Activated CD4-positive, alpha-beta T cell treated with anti-CD3 and anti-CD28 coated beads, Interleukin-2, amount 50 U/mL, for 24 hours (primary cell): ENCODE measurements at places on chromosomes 4 and X.

- no peak for DNase-seq
Observed at GRCh38 chr4:87365348-87365747, 25.6 kb downstream of the HSD17B11 start.

DNA sequence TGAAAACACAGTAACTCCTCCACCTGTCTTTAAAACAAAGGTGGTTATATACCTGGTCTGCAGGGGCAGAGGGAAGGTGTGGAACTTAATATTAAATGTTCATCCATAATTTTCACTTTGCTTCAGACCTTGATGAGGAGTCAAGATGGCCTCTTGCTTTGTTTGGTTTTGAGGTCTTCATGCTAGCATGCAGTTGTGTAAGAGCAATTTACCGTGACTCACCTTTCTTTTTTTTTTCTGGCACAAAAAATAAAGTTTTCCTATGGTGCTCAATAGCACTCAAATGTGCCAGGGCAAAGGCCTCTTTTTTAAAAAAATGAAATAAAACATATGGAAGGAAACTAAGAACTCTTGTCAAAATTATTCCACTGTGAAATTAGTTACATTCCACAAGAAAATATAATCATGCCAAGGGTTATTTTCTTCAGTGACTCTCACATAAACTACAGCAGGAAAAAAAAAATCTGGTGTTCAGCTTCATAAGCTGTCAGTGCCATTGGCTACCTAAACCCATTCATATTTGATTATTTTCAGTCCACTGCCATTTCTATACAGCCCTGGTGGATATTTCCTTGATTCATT lies 128.2 kb downstream of the SLC7A11 start:
- no peak for DNase-seq

GRCh38 chr4:128284317-128284716 lies 3.3 kb downstream of the PGRMC2 start:
- no peak for DNase-seq

DNA sequence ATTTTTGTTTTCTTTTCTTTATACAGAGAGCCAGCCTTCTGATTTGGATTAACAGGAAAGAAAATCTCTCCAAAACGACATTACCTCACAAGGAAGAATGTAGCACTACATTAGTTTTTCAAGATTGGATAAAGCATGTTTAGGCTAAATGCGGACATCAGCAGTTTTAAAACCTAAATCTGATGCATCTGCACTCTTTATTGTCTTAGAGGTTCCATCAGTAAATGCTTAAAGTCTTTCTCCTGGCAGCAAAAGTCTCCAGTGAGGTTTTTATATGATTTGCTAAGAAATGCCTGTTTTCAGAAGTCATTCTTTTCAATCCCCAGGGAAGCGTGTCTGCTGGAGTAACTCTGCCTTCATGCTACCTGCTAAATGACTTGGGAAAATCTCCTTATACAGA lies 912.9 kb upstream of the INTU start:
- DNase-seq, result no peak

GRCh38 chrX:56762220-56762619 lies 33.2 kb downstream of the NBDY start:
- no peak for DNase-seq

DNA sequence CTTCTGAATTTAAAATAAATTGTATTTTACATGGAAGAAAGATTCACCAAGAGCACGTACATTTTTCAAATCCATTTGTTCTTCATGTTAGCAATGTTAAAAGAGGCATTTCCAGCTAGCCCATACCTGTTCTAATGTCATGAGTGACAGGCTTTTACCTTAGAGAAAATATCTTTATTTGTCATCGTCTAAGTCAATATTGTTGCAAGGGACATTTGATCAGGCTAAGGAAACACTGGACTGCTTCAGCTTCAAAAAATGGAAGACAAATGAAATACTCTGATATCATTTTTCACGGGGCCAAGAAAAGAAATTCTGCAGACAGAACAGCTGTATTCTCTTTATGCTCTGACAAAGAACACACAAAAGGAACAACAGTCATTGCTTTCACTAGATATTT lies 207.7 kb downstream of the RCHY1 start:
- no peak for DNase-seq

GRCh38 chr4:36532670-36533379 lies 251.4 kb downstream of the DTHD1 start:
- DNase-seq, result no peak

- no peak for DNase-seq
Observed at GRCh38 chr4:19030048-19030447, 1008.5 kb upstream of the LCORL start.

DNA sequence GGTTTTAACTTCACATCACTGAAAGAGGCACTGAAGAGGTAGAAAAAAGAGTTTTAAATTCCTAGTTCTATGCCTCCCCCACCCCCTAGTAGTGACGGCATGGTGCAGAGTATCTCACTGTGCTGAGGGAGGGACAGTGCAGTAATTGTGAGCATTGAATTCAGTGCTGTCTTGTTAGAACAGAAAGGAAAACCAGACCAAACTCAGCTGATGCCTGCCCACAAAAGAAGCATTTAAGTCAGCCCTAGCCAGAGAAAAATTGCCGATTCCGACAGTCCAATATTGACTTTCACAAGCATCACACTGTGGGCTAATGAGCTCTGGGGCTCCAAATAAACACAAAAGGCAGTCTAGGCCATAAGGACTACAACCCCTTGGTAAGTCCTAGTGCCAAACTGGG lies 417.7 kb downstream of the AR start:
- DNase-seq, result no peak

- DNase-seq, result no peak
Observed at GRCh38 chrX:105821471-105822121, 743 bp upstream of the NRK start.

GRCh38 chr4:142500966-142501365 lies 345.1 kb downstream of the INPP4B start:
- DNase-seq, result no peak

- DNase-seq, result no peak
Observed at GRCh38 chrX:133273180-133273579, 55.0 kb upstream of the TFDP3 start.

- no peak for DNase-seq
Observed at GRCh38 chrX:154082396-154083125, 15.0 kb downstream of the MECP2 start.

DNA sequence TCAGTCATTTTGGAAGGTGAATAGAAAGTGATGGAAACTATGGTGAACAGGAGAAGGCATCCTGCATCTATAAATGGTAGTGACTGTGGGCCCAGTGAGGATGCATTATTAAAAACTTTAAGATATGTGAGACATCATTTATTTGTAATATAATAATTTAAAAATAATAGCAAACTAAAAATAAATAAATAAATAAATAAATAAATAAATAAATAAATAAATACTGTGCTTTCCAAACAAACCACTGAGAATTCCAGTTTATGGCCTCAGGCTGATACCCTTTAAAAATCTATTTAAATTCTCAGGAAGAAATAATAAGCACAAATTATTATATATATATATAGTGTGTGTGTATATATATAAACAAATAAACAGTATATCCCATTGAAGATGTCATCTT lies 248.0 kb upstream of the DCAF8L1 start:
- DNase-seq, result no peak

- DNase-seq, result no peak
Observed at GRCh38 chr4:53748328-53748772, 157.1 kb upstream of the LNX1 start.

GRCh38 chr4:137881641-137882040 lies 349.3 kb upstream of the PCDH18 start:
- DNase-seq, result no peak

DNA sequence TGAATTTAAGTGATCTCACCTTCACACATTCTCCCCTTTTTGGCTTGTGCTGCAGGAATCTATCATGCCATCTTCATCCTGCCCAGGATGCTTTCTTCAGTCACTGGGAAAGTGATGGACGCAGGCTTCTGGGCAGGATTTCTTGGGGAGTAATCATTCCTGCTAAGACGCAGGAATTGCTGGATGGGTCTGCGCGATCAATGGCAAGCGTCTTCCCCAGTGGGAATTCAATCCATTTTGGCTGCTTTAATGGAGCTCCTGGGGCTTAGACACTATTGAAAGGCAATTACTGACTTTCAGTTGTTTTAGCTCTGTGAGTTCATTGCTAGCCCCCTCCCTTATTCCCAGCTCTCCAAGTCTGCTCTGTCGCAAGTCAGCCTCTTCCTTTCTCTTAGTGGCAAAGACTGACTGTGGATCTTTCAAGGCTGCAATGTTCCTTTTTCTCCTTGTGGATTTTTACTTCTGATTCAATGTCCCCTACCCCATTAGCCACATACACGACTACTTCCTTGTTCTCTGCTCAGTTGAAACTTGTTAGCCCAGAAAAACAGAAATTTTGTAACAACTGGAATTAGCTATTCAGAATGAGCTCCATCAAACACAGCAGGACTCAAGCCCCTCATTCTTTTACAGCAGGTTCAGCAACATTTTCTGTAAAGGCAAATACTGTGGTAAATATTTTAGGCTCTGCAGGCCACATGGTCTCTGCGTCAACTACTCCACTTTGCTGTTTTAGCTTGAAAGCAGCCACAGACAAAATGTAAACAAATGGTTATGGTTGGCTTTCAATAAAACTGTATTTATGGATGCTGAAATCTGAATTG lies 154.9 kb downstream of the ASB9 start:
- DNase-seq, result no peak

DNA sequence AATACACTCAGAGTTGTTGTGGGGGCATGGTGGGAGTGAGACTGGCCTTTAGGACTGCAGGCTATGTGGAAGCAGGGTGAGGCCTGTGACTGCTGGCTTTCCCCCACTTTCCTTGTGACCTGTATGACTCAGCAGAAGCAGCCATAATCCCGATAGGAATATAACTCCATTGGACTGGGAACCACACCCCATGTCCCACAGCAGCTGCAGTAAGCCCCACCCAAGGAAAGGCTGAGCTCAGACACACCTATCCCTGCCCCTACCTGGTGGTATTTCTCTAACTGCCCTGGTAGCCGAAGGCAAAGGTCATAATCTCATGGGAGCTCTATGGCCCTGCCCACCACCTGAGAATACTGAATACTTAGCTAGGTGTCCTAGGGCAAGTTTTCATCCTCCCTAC lies 169.3 kb downstream of the GC start:
- no peak for DNase-seq

GRCh38 chr4:41475402-41475801 lies 62.6 kb upstream of the LIMCH1 start:
- DNase-seq, result no peak

DNA sequence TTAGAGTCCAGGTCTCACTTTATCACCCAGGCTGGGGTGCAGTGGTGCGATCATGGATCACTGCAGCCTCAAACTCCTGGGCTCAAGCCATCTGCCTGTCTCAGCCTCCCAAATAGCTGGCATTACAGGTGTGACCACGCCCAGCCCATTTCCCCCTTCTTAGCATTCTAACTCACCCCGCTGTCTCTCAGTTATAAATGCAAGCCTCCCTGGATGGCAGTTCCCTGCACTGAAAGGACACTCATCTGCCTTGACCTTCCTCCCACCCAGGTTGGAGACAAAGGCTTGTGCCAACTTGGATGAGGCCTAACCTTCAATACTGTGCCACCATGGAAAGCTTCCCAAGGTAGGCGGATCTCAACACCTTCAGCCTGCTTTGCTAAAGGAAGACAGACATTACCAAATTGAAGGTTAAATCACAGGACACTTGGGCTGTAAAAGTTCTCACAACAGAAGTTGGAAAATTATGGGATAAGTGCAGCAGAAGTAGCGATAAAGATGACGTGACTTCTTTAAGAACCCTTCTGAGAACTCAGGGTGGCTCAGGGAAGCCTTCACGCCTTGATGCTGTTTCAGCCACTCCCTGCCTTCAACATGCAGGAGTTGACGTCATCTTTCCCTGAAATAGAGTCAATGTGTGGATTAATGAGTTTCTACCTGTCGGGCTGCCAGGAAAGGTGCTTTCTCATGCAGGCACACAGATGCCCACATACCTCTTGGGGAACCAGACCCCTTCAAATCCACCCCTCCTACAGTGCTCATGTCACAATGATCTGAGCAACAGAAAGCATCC lies 10.6 kb upstream of the GPM6B start:
- no peak for DNase-seq

DNA sequence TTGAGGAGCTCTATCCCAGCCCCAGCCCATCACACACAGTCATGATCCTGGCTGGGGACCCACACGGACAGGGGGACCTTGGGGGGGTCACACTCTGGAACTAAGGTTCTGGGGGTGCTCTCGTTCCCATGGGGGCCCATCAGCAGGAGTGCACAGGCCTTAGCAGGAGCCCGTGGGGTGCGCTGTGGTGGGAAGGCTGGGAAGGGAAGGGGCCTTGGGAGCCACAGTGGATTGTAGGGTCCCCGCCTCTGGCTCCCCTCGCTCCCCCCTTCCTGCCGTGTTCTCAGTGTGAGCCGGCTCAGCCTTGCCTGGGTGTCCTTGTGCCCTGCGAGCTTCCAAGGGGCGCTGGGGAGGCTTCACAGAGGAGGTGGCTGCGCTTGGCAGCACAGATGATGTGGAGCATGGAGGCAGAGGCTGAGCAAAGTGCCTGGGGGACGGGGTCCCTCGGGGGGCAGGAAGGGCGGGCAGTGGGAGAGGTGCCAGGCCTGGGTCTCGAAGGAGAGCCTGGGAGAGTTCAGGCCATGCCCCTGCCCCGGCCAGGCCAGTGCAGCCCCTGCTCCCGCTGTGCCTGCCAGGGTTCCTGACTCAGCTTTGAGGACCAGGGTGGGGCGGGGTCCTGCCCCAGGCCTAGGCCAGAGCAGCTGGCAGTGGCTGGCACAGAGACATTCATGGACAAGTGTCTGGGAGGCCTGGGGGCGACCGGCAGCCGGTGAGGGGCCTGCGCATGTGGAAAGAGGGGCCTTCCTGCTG lies 5.5 kb upstream of the HGFAC start:
- DNase-seq, result no peak

DNA sequence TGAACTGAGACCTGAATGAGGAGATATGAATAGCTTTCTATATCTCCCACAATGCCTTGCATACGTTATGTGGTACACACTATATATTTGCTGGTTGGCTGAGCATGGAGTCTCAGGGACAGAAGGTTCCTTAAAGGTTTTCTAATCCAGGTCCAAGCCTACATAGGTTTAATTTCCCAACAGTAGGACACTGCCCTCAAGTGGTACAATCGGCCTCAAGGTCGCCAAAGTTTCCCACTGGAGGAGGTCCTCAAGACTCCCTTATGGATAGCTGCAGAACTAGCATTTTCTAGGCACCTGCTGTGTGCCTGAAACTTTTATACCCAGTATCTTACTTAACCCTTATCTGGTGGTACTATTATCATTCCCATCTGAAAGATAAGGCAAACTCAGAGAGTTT lies 21.0 kb upstream of the EFNB1 start:
- no peak for DNase-seq
